Breast epithelium (tissue), 4 donors: ENCODE measurements at places on chromosomes 3 and 15. TPM values are rescaled to one million over a fixed set of nuclear protein-coding genes. Genes with fewer than 3 reads are reported as not detected.

P4HTM gene
- 59.7 TPM for total RNA-seq

TMEM39A gene
- total RNA-seq = 30.2 TPM

PRSS50 gene
- not detected for total RNA-seq

LRRC31 gene
- 7.5 TPM for total RNA-seq

ELL3 gene
- total RNA-seq = 9.0 TPM

NR1I2 gene
- total RNA-seq = 0.32 TPM

AGBL1 gene
- not detected for total RNA-seq

EFCC1 gene
- total RNA-seq = 3.9 TPM

GRCh38 chr3:127366383-127366782 is 78.5 kb upstream of the PRR20G start:
- no peak for DNase-seq
- no peaks in the 10 kb centered on the region for H3K27me3 ChIP-seq
- H3K36me3 ChIP-seq = no peaks in the 10 kb centered on the region
- H3K4me3 ChIP-seq = no peak overlapping the region
- H3K27ac ChIP-seq = no peak overlapping the region

DNA sequence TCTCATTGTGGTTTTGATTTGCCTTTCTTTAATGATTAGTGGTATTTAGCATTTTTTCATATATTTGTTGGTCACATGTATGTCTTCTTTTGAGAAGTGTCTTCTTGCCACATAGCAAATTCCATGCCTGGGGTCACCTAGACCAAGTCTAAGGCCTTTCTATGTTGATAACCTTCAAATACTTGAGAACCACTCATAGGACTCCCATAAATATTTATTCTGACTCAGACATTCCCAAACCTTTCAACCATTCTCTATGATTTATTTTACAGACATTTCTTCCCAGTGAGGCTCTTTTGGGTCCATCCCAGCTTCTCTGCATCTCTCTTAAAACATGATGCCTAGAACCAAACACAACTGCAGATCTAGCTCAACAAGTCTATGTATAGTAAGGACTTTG is 69.2 kb downstream of the ATP8B4 start:
- H3K27me3 ChIP-seq = no peaks in the 10 kb centered on the region
- no peaks in the 10 kb centered on the region for H3K36me3 ChIP-seq
- H3K27ac ChIP-seq = no peak overlapping the region
- no peaks in the 10 kb centered on the region for H3K4me1 ChIP-seq

DNA sequence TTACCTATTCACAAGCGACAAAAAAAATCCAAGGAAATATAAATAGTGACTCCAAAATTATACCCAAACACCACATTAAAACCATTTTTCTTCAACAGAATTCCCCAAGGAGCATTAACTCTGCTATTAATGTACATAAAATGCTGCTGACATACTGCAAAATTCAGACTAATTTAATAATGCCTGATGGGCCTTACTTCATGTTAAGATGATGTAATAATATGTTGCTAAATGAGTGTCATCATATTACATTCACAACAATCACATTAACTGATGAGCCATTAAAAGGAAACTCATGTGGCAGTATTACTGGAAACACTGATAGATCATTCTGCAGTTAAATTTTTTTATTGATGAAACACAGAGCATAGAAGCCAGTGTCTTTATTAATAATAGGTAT is 204.9 kb upstream of the CGNL1 start:
- DNase-seq = no peak
- H3K4me3 ChIP-seq = no peak overlapping the region
- H3K36me3 ChIP-seq = no peaks in the 10 kb centered on the region

GRCh38 chr3:179309225-179310078 is 13.4 kb upstream of the ZNF639 start:
- no peaks in the 10 kb centered on the region for H3K27me3 ChIP-seq
- no peak for DNase-seq
- no peaks in the 10 kb centered on the region for H3K4me1 ChIP-seq
- H3K4me3 ChIP-seq = no peak overlapping the region
- H3K27ac ChIP-seq = no peak overlapping the region
- H3K36me3 ChIP-seq = no peaks in the 10 kb centered on the region

GRCh38 chr3:53269888-53270880 is 14.4 kb upstream of the TKT start:
- no peak overlapping the region for H3K4me3 ChIP-seq
- peak; percentile 95 for DNase-seq
- no peaks in the 10 kb centered on the region for H3K27me3 ChIP-seq
- H3K27ac ChIP-seq = peak overlapping the region; percentile 73
- no peaks in the 10 kb centered on the region for H3K36me3 ChIP-seq

DNA sequence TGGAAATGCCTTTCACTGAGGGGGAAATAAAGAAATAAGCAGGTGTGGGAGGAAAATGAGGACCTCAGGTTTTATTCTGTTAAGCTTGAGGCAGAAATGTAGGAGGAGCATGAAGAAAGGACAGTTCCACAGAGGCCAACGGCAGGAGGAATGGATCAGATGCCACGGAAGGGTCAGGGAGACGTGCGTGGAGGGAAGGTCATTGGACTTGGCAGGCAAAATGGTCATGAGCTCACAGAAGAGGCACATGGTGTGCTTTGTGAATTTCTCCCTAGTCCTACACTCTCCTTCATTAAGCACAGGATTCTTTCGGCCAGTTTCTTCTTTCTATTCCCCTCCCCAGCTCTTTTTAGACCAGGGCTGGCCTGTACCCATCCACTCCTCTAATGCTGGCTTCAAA is 32.5 kb upstream of the THSD4 start:
- H3K4me1 ChIP-seq = no peaks in the 10 kb centered on the region
- peak overlapping the region; percentile 74 for H3K27ac ChIP-seq
- no peaks in the 10 kb centered on the region for H3K27me3 ChIP-seq
- DNase-seq = no peak
- H3K36me3 ChIP-seq = no peaks in the 10 kb centered on the region

GRCh38 chr15:42404461-42405235 is 45.3 kb downstream of the CAPN3 start:
- H3K27ac ChIP-seq = no peak overlapping the region
- H3K27me3 ChIP-seq = no peaks in the 10 kb centered on the region
- H3K36me3 ChIP-seq = no peaks in the 10 kb centered on the region
- DNase-seq = no peak
- H3K4me3 ChIP-seq = no peak overlapping the region
- no peaks in the 10 kb centered on the region for H3K4me1 ChIP-seq

DNA sequence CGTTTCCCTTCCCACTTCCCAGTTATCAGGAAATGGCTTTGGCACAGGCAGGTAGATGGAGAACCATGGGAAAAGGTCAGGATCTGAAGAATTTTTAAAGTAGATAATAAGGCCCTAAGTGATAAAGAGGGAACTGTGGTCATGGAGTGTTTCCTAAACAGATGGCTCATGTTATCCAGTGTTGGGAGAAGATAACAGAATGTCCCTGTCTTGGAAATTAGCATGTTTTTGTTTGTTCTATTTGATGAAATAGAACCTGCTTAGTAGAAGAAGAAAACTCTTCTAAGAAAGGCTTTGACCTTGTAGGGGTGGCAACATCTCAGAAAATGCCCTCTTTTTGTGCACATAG is 8.8 kb downstream of the LRRC3B start:
- no peak overlapping the region for H3K27ac ChIP-seq
- no peaks in the 10 kb centered on the region for H3K4me1 ChIP-seq
- no peak overlapping the region for H3K4me3 ChIP-seq
- no peaks in the 10 kb centered on the region for H3K36me3 ChIP-seq
- no peak for DNase-seq

- no peaks in the 10 kb centered on the region for H3K4me1 ChIP-seq
- H3K27ac ChIP-seq = no peak overlapping the region
- H3K4me3 ChIP-seq = no peak overlapping the region
- DNase-seq = no peak
Measured at GRCh38 chr15:68972201-68973065, 42.1 kb upstream of the NOX5 start.

DNA sequence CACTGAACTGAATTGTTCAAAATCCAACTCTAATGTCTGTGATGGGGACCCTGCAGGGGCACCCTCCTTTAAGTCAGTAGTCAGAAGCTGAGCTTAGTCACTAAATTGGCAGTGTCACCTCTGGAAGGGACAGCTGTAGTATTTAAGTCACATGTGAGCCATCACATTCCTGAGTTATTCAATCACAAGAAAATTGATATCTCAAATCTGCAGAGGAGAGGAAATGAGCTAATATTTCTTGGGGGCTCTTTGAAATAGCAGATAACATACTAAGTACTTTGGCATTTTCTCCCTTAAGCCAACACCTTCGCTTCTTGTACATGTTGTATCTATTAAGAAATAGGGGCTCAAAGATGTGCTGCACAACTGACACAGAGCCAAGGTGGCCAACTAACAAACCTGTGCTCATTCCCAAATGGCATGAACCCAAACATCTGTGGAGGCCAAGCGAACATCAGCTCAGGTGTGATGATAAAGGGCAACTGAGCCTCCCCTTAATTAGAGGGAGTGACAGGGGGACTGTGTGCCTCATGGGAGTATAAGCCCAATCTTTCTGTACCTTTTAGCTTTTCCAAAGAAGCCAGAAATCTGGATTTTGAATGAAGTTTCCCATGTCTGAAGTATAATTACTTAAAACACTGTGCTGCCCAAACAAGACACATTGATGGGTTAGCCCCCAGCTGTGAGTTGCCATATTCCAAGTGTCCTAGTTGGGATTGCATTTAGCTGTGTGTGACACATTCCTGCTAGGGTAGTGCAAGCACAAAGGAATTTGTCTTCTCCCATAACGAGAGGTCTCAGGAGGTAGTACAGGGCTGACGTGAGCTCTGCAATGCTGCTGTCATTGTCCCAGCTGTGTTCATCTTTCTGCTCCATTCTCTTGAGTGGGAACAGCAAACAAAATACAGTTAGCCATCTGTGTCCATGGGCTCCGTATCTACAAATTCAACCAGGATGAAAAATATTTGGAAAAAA is 63.3 kb downstream of the ABHD5 start:
- H3K27ac ChIP-seq = no peak overlapping the region
- no peak for DNase-seq
- no peaks in the 10 kb centered on the region for H3K27me3 ChIP-seq
- H3K36me3 ChIP-seq = no peaks in the 10 kb centered on the region
- no peak overlapping the region for H3K4me3 ChIP-seq
- H3K4me1 ChIP-seq = no peaks in the 10 kb centered on the region

DNA sequence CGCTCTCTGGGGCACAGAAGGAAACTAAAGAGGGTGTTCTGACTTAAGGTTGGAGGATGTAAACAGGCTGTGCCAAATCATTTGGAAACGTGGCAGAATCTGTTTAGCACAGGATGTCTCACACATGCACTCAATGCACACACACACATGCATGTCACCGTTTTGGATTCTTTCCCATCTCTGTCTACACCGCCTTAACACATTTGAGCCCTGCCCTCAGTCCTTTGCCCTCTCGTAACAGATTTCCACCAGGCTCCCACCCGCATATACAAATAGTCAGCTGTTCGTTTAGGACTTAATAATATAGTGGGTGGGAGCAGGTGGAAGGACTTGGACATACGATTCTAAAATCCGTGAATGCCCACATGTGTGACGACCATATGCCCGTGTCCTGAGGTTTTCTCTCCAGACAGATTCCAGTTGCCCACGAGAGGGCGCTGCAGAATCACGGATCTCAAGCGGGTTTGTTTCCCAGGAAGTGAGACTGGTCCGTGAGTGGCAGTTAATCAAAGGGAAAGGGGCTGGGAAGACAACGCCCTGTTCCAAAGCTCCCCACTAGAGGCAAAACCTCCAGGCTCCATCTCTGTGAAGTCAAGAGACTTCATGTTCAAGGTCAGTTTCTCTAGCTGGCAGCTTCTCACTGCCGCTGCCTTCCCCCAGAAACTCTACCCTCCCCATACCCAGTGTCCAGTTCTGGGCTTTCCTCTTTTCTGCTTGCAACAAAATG is 44.5 kb downstream of the NOX5 start:
- H3K27me3 ChIP-seq = no peaks in the 10 kb centered on the region
- H3K4me1 ChIP-seq = no peaks in the 10 kb centered on the region
- DNase-seq = peak; percentile 91
- H3K4me3 ChIP-seq = no peak overlapping the region

DNA sequence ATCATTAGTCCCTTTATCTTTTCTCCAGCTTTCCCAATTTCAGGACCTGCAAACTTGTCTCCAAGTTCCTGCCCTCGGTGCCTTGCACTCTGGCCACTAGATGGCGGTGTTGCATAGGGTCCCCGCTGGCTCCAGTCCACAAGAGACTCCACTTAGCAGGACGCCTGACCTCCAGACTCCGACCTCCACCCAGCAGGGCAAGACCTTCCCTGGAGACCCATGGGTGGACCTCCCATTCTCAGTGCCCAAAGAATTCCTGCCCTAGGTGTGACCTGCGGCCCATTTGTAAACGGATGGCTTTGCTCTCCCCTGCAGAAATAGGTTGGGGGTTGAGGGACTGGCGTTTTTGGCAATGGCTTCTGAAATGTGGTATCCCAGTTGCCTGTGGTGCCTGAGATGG is 82.6 kb downstream of the LSM3 start:
- H3K4me1 ChIP-seq = no peaks in the 10 kb centered on the region
- no peaks in the 10 kb centered on the region for H3K27me3 ChIP-seq
- DNase-seq = peak; percentile 87
- H3K27ac ChIP-seq = no peak overlapping the region
- H3K36me3 ChIP-seq = no peaks in the 10 kb centered on the region

DNA sequence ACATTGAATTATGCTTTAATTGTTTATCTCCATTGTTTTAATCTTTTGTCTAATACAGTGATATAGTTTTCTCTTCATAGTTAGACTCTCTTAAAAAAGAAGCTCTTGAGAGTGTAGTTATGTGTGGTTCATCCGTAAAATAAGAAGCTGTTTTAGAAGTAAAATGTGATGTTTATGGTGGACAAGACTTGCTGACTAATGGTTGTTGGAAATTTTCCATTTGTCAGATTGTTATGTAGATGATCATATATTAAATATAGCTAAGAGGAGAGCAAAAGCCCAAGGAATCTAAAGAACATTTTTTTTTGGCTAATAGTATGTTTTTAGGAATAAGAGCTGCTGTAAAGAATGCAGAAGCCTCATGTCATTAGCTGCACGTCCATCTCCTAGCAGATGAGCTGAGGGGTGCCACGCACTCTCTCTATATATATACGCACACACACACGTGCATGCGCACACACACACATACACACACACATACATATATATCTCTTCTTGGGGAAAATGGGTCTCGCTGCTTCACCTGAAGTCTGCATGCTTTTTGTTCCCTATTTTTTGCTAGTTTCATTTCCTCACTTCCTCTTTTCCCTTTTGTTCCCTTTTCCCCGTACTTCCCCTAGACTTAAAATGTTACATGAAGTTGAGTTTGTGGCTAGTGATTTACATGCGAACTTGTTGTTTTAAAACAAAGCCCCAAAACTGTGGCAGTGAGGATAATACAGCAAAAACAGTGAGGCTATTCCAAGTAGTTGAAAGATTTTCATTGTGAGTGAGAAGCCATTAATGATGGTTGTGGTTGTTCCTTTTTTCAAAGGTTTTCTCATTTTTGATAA is 107.8 kb downstream of the MBNL1 start:
- no peak for DNase-seq
- no peaks in the 10 kb centered on the region for H3K36me3 ChIP-seq
- no peak overlapping the region for H3K4me3 ChIP-seq
- H3K4me1 ChIP-seq = peaks cover 4% of the 10 kb centered on the region

GRCh38 chr3:45580112-45580765 is 14.3 kb upstream of the LIMD1 start:
- peaks cover 11% of the 10 kb centered on the region for H3K4me1 ChIP-seq
- H3K27me3 ChIP-seq = no peaks in the 10 kb centered on the region
- no peak overlapping the region for H3K4me3 ChIP-seq
- DNase-seq = no peak
- H3K27ac ChIP-seq = no peak overlapping the region
- no peaks in the 10 kb centered on the region for H3K36me3 ChIP-seq
